ENCODE measurements at places on chromosomes 12 and 14. TPM values are rescaled to one million over a fixed set of nuclear protein-coding genes. Genes with fewer than 3 reads are reported as not detected.

GRCh38 chr14:97311411-97311810 lies 514.2 kb downstream of the VRK1 start:
- no peaks in the 10 kb centered on the region for H3K36me3 ChIP-seq
- no peaks in the 10 kb centered on the region for H3K27me3 ChIP-seq
- DNase-seq, result no peak
- H3K4me1 ChIP-seq, result no peaks in the 10 kb centered on the region
- H3K27ac ChIP-seq, result no peak overlapping the region

GRCh38 chr14:64685371-64686281 lies 18.6 kb upstream of the PLEKHG3 start:
- no peaks in the 10 kb centered on the region for H3K36me3 ChIP-seq
- peaks cover 57% of the 10 kb centered on the region for H3K4me1 ChIP-seq
- H3K27ac ChIP-seq, result no peak overlapping the region
- no peaks in the 10 kb centered on the region for H3K27me3 ChIP-seq
- no peak for DNase-seq

DNA sequence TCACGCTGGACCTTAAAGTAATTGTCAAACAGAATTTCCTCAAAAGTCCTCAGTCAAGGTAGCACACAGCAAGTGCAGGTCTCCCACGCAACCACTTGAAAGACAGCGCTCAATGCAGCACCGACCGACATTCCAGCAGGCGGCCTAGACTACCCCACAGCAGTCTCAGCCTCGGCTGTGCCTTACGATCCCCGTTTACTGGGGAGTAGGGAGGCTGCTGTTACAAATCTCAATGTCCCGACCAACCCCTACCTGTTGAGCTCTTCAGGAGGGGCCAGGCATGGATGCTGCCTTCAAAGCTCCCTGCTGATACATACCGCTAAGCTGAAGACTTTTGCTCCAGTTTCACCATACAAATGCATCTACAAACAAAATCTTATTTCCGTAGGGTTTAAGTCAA lies 21.8 kb downstream of the VPS37B start:
- no peaks in the 10 kb centered on the region for H3K27me3 ChIP-seq
- H3K4me1 ChIP-seq, result peaks cover 99% of the 10 kb centered on the region
- H3K36me3 ChIP-seq, result peaks cover 20% of the 10 kb centered on the region
- H3K27ac ChIP-seq, result no peak overlapping the region

DNA sequence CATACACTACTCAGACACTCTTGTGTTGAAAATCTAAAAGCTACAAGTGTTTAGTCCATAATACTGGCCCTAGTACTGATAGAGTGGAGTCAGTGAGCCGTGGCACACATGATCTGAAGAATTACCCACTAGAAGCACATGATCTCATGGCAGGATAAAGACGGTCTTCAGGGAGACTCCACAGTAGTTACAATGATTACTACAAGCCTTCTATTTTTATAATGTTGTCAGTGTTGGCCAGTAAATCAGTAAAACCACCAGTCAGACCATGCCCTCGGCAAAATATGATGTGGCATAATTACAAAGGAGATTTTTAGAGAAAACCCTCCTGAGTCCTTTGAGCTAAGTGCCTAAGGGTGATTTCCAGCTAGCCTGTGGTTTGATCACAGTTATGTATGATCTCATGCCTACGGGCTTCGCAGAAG lies 114.9 kb downstream of the PDZRN4 start:
- no peak overlapping the region for H3K27ac ChIP-seq
- H3K27me3 ChIP-seq, result no peaks in the 10 kb centered on the region
- H3K4me3 ChIP-seq, result no peak overlapping the region
- DNase-seq, result no peak
- H3K4me1 ChIP-seq, result no peaks in the 10 kb centered on the region

The TAS2R43 gene
- 8.4 TPM for total RNA-seq

The PLA2G1B gene
- total RNA-seq, result not detected
